Heart right ventricle (tissue), 16 donors: ENCODE measurements at places on chromosomes 4 and X.

- no peak for DNase-seq
Observed at GRCh38 chrX:111328858-111329257, 58.6 kb upstream of the CAPN6 start.

GRCh38 chrX:150616179-150616862 lies 47.9 kb downstream of the MTM1 start:
- no peak for DNase-seq

DNA sequence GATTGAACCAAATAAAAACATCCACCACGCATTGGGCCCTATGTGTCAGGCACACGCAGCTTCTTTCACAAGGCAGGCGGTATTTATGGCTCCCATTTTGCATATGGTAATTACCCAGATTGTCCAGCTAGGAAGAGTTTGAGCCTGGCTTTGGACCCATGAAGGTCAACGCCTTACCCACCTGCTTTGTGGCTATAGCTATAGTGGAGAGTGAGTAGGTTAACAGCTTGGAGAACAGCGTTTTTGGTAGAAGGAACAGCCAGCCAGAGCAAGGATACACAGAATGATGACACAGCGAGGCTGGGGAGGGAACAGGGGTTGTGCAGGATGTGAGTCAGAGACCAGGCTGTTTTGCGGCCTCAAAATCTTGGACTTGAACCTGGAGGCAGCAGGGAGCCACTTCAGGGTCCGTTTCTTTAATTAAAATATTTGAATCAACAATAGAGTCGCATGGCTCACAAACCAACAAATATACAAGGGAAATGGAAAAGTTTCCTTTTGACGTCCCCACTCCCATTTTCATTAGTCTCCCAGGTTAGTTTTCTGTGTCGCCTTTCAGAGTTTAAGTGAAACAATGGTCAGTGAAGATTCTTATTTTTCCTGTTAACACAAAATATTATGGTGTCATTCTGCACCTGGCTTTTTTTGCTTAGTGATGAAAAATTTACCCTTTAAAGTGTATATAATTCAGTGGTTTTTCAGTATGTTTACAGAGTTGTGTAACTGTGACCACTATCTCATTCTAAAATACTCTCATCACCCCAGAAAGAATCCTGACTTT lies 118.2 kb upstream of the STX18 start:
- no peak for DNase-seq

- DNase-seq = no peak
Observed at GRCh38 chr4:37682701-37683401, 3.3 kb downstream of the RELL1 start.

DNA sequence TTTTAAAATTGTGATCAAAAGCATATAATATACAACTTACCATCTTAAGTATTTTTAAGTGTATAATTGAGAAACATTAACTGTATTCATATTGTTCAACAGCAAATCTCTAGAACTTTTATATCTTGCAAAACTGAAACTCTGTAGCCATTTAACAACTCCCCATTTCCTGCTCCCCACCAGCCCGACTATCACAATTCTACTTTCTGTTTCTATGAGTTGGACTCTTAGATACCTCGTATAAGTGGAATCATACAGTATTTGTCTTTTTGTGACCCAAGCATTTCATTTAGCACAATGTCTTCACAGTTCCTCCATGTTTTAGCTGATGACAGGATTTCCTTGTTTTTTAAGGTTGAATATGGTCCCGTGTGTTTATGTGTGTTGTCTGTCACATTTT lies 106.0 kb downstream of the LRBA start:
- DNase-seq = no peak

- no peak for DNase-seq
Observed at GRCh38 chr4:92253550-92253949, 50.2 kb upstream of the GRID2 start.

DNA sequence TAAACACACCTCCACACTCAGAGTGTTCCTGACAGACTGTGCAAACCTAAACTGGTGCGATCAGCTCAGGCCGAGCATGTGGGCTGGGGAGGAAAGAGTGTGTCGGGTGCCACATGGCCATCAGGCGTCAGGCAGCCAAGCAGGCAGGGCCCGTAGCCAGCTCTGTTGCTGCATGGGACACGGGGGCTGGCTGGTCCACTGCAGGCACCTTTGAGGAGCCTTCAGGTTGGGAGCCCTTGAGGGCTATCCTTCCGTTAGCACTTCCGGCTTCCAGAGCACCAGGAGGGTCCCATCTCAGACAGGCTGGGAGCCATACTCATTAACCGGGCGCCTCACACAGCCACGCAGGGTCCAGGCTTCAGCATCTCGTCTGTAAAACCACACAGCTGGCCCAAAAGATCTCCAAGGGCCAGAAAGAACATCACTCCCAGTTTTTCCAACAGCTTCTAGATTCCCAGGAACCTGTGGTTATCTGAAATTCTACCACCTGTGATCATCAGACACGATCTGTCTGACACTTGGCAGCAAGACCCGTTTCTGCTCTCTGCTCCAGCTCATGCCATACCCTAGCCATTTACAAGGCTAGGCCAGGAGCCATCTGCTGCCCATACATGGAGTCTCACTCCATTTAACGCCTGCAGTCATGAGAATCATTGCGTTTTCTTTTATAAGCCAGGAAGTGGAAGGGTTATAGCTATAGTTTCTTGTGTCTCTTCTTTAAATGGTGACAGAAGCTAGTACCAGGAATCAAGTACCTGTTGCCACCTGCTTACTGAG lies 87.5 kb downstream of the NSUN7 start:
- peak; percentile 25 for DNase-seq

GRCh38 chrX:47133493-47133892 lies 11.0 kb downstream of the NDUFB11 start:
- DNase-seq = no peak

DNA sequence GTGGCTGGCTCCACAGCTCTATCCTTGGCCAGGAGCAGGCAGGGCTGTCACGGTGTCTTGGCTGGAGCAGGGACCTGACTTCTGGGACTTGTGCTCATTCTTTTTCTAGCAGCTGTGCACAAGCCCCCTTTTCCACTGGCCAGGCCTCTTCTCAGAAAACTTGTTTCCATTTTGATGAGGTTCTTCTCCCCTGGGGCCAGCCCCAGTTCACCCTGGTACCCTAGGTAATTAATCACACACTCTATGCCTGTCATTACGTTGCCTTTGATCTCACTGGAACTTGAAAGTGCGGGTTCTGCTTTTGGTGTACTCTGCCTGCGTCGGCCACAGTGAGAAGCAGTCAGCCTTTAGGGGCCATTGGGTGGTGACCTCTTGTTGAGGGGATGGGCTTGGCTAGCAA lies 26.6 kb downstream of the DRD5 start:
- no peak for DNase-seq

GRCh38 chrX:23333842-23334520 lies 668 bp upstream of the PTCHD1 start:
- no peak for DNase-seq

DNA sequence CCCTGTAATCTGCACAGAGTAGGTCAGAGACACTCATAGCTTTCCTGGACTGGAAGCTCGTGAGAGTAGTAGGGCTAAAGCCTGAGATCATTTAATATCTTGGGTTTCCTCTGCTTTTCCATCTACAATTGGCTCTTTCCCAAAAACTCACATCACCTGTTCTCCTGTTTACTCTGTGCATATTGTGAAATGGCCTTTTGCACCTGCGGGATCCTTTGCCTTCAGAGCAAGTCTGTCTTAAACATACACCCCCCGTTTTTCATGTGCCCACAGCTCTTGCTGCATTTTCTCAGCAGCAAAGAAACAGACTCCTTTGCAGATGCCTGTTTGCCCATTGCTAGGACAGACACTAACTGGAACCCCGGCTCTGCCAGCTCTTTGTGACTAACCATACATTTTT lies 608.3 kb upstream of the PCDH10 start:
- DNase-seq = no peak

GRCh38 chr4:77481856-77482255 lies 123.8 kb upstream of the CXCL13 start:
- DNase-seq = no peak

DNA sequence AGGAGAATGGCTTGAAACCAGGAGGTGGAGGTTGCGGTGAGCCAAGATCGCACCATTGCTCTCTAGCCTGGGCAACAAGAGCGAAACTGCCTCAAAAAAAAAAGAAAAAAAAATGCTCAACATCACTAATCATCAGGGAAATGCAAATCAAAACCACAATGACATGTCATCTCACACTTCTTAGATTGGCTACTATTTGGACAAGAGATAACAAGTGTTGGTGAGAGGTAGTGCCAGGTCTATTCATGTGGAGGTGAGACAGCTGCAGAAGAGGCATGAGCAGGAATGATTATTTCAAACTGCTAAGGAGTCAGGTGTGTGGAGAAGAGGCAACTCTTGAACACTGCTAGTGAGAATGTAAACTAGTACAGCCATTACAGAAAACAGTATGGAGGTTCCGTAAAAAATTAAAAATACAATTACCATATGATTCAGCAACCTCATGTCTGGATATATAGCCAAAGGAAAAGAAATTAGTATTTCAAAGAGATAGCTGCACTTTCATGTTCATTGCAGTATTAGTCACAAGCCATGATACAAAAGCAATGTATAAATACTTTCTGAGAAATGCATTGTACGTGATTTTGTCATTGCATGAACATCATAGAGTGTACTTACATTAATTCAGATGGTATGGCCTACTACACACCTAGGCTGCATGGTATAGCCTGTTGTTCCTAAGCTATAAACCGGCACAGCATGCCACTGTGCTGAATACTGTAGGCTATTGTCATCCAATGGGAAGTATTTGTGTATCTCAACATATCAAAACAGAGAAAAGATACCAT lies 75.3 kb downstream of the TMEM144 start:
- no peak for DNase-seq

- DNase-seq = peak; percentile 24
Observed at GRCh38 chrX:13360146-13360545, 40.3 kb upstream of the ATXN3L start.

- no peak for DNase-seq
Observed at GRCh38 chrX:150581093-150581775, 12.8 kb downstream of the MTM1 start.

DNA sequence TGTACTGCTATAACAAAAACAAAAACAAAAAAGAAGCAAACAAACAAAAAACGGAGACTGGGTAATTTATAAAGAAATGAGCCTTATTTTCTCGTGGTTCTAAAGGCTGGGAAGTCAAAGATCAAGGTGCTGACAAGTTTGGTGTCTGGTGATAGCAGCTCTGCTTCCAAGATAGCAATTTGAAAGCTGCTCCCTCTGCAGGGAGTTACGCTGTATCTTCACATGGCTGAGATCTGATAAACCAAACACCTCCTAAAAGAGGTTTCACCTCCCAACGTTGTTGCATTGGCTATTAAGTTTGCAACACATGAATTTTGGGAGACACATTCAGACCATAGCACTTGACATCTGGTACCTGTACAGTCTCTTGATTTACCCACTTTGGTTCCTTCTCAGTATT lies 854.2 kb downstream of the CENPC start:
- no peak for DNase-seq

DNA sequence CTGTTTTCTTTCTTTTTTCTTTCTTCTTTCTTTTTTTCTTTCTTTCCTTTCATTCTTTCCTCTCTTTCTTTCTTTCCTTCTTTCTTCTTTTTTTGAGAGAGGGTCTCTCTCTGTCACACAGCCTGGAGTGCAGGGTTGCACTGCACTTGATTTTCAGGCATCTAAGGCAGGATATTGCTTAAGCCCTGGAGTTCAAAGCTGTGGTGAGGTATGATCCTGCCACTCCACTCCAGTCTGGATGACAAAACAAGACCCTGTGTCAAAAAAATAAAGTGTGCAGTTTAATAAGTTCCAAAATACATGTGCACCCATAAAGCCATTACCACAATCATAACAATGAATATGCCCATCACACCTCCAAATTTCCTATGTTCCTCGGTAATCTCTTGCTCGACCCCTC lies 10.6 kb upstream of the ZNF718 start:
- no peak for DNase-seq
